ENCODE measurements at places on chromosomes 1 and 21.

GRCh38 chr1:50415235-50416149, 7.8 kb downstream of the DMRTA2 start:
- no peak for DNase-seq

GRCh38 chr1:80441664-80442063, 1359.1 kb upstream of the ADGRL2 start:
- DNase-seq, result no peak

GRCh38 chr1:58732087-58732775, 32.4 kb upstream of the MYSM1 start:
- DNase-seq, result no peak

DNA sequence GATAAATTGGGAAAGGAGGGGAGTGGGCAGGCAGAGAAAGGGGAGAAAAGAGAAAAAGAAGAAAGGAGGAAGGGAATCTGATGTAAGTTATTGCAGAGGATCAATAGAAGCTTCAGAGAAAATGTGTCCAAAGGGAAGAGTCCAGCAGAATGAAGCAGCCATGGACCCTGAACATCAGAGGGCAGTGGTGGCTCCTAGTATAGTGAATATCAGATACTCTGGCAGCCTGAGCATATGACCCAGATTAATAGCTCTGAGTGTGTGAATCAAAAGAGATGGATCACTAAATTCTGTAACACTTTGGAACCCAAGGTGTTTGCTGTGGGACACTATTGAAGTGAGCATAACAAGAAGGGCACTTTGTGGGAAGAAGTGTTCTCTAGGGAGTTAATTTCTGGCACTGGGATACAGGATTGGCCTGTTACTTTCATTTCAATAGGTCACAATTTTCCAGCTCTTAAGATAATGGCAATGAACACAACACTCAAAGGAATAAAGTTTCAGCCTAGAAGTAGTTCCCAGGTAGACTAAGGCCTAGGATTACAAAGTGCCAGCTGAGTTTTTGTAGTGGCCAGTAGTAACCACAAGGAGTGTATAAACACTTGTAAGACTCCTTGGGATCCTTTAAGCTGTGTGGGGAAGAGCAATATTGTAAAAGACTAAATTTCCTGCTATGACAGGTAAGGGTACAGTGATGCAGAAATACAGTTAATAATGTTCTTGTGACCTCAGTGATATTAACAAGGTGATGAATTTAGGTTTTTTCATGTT, 164.5 kb upstream of the BEND5 start:
- DNase-seq, result no peak

GRCh38 chr21:33816174-33816573, 99.4 kb downstream of the ATP5PO start:
- DNase-seq, result no peak

GRCh38 chr1:203475012-203475981, at the start of gene PRELP:
TSS of gene PRELP (plus strand) at chr1:203475806. CDS start at chr1:203483185, 7,379 bp downstream.
- DNase-seq, result no peak

- no peak for DNase-seq
Observed at GRCh38 chr1:231274119-231274825, 33.3 kb downstream of the GNPAT start.

DNA sequence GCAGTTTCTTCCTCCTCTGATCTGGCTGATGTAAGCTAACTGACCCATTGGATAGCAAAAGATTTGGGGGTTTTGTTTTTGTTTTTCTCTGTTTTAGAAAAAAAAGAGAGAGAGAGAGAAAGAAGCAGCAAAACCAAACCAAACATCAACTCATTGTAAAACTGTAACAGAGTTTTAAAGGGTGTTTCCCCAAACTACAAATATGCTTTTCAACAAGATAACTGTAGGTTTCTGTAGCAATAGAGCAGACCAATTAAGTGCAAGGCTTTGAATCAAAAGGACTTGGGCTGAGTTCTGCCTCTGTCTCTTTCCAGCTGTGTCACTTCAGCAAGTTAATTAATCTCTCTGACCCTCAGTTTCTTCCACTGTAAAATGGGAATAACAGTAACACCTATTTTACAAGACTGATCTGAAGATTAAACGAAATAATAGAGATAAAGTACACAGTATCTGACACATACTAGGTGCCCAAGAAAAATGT, 44.5 kb downstream of the RRAGC start:
- no peak for DNase-seq

DNA sequence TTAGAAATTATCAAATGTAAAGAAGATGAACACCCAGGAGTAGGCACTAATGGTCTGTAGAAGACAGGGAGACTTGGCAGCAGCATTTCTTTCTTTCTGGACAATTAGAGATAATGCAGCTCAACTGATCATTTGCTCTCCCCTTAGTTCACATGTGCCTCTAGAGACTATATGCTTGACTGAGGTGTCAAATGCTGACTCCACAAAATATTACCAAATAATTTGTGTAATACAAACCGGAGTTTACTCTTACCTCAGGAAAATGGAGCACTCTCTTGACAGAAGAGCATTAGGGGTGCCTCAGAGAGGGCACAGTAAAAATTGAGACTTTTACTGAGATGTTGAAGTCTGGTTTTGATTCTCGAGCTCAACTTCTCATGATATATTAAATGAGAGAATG, 131.8 kb downstream of the ATP6V1G3 start:
- DNase-seq, result no peak

GRCh38 chr1:43329995-43330751, 7.4 kb upstream of the MPL start:
- DNase-seq, result no peak

- peak; percentile 26 for DNase-seq
Observed at GRCh38 chr1:50332941-50333594, 90.2 kb downstream of the DMRTA2 start.

DNA sequence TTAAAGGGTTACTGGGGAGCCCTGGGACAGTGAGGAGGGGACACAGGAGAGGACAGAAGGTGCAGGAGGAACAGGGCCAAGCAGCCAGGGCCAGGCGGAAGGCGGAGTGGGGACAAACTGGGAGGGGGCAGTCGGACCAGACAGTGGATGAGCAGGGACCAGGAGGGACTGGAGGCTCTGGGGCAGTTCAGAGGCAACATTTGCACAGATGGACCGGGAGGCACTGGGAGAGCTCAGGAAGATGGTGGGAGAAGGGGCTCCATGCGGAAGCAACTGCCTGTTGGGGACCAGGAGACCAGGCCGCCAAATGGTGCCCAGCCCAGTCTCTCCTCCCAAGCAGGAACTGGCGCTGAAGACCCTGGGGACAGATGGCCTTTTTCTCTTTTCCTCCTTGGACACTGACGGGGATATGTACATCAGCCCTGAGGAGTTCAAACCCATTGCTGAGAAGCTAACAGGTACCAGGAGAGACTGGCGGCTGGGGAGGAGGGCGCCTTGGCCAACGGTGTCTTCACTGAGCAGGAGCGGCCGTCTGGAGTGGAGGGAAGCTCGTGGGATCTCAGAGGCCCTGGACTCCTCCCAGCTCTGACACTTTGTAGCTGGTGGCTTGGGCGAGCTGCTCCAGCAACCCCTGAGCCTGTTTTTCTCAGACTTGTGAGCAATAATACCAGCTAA, 847 bp downstream of the SELENON start:
- no peak for DNase-seq

- no peak for DNase-seq
Observed at GRCh38 chr1:184553845-184554244, 167.0 kb downstream of the C1orf21 start.

DNA sequence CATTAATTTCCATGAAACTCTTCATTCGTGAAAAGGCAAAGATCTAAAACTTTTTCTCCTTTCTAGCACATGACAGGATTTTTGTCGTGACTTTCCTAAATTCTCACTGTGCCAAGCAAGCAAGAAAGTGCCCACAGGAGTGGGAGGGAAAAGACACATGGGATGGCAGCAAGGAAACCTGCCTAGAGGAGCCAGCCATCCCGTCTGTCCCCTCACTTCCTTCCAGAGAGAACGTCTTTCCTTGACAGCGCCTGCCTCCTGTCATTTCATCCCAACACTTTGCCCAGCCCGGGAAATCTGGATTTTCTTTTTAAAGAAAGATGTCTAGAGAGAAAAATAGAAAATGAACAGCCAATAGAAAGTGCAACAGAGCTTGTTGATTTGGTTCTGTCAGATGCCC, 200.6 kb upstream of the PTBP2 start:
- no peak for DNase-seq

- no peak for DNase-seq
Observed at GRCh38 chr1:163361123-163361934, 39.6 kb downstream of the NUF2 start.

DNA sequence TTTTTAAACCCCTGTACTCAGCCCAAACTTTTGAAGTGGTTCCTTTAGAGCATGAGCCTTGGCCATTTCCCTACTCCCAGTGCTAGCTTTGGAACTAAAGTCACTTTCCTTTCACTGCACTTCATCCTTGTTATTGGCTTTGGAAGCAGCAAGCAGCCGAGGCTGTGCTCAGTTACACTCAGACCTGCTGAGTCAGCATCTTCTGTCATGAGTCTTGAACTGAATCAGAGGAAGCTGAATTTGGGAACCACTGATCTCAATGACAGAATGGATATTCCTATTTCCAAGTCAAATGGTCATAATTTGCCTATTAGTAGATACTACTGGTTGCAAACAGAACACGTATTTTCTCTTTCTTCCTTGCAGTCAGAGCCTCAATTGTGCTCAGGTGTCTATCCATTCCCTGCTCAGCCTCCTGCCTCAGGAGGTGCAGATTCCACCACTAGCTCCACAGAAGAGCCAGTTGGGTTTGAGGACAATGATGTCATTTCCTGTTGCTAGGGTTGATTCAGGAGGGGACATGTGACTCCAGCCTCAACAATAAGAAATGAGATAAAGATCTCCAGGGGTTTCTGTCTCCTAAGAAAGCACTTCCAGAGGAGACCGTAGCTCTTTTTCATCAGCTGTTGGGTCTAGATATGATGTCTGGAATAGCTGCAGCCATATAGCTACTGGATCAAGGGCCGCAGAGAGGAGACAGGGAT, 44.9 kb upstream of the NTPCR start:
- no peak for DNase-seq

DNA sequence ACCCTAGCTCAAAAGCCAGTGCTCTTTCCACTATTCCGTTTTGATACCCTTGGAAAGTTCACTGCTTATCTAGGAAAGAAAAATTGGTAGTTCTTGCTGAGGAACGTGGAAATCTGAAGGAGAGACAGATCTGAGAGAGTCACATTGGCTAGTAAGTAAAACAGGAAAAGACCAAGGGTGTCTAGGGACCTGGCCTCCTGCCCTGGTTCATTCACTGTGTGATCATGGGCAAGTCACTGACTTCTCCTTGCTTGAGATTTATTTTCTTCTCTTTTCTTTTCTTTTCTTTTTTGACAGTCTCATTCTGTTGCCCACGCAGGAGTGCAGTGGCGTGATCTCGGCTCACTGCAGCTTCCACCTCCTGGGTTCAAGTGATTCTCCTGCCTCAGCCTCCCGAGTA, 90.8 kb downstream of the NFIA start:
- DNase-seq, result no peak

- DNase-seq, result peak; percentile 56
Observed at GRCh38 chr1:167935216-167936067, 1.0 kb upstream of the DCAF6 start.

GRCh38 chr1:85609976-85610375, 29.4 kb downstream of the CCN1 start:
- DNase-seq, result no peak

- no peak for DNase-seq
Observed at GRCh38 chr1:7640920-7641585, 130.0 kb upstream of the VAMP3 start.

DNA sequence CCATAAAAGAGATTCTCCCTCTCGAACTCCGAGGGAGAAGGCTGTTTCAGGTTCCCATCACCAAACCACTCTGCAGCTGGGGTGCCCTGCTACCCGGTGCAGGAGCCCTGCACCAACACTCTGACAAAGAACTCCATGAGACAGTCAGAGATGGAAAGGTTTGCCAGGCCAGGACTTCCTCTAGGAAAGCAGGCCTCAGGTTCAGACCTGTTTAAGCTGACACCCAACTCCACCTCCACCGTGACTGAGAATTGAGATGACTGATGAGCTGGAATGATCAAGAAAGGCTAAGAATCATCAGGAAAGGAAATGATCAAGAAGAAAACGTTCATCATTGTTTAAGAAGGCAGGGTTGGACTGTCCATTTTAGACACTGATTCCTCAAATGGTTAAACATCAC, 46.2 kb upstream of the KCNE1 start:
- DNase-seq, result no peak

GRCh38 chr1:18444563-18444962, 36.2 kb upstream of the KLHDC7A start:
- no peak for DNase-seq

DNA sequence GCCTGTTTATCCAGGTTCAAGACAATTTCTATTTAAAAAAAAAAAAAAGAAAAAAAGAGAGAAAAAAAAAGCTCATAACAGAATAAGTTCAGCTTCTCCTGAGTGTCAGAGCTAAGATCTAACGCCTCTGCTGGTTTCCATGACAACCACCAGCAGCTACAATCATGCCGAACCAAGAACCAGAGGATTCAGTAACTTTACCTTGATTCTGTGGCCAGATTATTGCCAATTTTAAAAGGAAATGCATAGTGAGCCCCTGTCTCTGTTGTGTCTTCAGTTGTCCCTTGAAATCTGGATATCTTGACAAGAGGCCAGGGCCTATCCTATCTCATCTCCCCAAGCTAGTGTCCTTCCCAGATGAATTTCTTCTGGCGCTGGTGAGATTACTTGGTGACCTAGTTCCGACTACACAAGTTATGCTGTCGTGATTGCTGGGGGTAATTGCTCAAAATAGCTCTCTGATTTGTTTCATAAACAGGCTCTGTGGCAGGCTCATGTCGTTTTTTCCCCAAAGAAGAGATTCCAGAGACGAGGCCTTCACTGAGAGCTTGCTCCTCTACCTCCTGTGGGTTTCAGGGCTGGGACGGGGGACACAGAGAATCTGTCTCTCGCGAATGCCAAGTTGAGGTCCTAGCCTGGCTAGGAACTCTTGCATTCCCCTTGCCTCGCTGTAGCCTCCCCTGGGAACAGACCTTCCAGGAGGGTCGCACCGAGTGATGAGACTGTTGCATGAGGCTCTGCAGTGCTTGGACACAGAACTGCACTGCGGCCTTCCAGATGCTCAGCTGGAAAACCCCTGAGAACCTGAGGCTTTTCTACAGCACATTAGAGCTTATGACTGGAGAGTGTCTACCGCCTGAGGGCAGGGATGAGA, 32.4 kb upstream of the SCCPDH start:
- no peak for DNase-seq

DNA sequence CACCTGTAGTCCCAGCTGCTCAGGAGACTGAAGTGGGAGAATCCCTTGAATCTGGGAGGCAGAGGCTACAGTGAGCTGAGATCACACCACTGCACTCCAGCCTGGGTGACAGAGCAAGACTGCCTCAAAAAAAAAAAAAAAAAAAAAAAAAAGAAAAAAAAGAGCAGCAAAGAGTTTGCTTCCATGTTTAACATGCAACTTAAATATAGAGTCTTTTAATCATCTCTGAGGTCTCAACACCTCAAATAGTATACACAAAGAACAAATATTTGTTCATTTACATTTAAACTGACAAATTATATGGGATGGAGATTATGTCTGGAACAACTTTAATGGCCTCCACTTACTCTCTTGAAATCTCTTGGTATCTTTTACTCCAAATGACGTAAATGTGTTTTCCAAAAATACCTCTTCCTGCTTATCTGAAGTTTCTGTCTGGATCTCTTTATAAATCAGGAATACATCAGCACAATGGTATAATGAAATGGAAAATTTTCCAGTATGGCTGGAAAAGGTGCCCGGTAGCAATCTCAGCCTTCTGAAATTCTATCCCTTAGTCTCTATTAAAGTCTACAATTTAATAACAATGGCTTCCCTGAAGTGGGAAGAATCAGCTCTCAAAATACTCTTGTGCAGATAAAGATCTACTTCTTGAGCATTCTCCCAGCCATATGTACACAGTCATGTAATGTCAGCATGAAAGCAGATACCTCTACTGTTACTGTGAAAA, 258.5 kb downstream of the OMA1 start:
- DNase-seq, result no peak
